Ovary (tissue), 10 donors: ENCODE measurements at places on chromosomes 5 and 9. TPM values are rescaled to one million over a fixed set of nuclear protein-coding genes. Genes with fewer than 3 reads are reported as not detected.

DNA sequence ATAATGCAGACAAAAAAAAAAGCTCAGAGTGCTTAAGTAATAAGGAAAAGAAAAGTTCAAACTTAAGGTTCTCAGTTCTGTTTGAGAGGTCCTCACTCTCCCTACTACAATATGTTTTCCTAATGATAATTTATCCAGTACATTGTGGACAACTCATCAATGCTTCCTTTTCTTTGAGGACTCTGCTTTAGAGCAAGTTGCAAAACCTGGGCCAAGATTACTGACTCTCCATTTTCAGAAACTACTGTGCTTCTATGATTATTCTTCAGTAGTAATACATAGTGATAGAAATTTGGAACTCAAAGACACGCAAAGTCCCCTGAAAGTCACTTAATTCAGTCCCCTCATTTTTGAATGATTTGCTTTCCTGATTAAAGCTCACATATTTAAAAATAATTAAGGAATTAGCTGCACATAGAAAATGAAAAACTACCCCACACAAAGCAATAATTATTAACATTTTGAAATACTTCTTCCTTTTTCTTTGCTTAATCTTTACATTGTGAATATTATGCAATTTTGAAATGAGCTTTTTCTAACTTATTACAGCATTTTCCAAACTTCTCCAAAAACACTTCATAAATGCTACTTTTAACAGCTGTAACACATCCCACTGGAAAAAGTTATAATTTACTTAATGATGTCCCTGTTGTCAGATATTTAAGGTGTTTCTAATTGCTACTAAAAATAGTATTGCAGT lies 11.2 kb downstream of the CDKN2A start:
- no peaks in the 10 kb centered on the region for H3K36me3 ChIP-seq
- DNase-seq: no peak
- no peaks in the 10 kb centered on the region for H3K4me1 ChIP-seq
- no peak overlapping the region for H3K27ac ChIP-seq
- H3K27me3 ChIP-seq: no peaks in the 10 kb centered on the region

DNA sequence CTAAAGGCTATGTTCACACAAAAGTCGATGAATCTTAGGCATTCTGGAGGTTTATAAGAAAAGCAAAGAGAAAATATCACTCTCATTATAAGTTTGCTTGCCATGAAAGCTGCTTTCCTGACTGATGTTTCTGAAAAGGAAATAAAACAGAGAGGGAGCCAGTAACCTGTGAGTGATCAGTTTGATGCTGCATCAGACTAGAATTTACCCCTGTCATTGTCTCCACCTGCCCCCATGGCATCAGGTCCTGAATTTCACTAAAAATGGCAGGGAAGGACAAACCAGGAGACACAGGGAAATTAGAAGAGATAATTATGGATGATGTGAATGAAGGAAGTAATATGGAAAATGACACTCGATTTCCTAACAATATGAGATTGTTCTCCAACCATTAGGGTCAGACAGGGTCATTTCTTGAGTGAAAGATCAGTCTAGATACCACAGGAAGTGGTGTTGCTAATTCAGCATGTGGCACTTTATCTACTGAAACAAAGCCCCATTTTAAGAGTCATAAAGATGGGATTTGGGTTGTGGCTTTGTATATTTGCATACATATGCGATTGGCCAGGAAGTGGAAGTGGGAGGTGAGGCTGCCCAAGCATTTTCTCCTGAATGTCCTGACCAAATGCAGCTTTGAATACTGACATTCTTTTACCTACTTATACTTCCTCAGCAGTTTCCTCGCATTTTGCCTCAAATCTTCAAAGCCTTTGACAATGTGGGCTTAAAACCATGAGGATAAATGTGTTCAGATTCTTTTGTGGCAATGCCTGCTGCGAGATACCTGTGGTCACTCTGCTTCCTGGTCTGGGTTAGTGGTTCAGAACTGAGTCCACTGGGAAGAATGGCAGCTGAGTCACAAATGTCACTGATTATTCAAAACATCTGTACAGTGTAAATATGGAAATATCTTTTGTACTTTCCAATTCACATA lies 29.7 kb downstream of the MEGF10 start:
- no peak overlapping the region for H3K27ac ChIP-seq
- H3K36me3 ChIP-seq: no peaks in the 10 kb centered on the region
- H3K27me3 ChIP-seq: no peaks in the 10 kb centered on the region

DNA sequence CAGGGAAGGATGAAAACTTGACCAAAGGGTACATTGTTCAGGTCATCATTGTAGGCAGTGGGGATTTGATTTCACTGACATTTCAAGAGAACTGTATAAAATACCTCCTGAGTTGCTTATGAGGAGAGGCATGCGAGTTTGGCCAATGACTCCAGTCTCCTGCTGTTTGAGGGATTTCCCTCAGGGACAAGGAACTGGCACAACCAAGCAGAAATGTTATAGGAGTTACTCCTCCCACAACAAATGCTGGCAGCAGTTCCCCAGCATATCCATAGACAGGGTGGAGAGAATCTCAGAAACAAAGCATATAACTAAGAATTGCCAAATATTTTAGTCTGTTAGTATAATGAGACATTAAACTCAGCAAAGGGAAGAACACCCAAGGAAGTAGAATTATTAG lies 47.2 kb upstream of the FBXL7 start:
- DNase-seq: no peak
- H3K27ac ChIP-seq: no peak overlapping the region
- no peaks in the 10 kb centered on the region for H3K27me3 ChIP-seq
- H3K4me1 ChIP-seq: peaks cover 2% of the 10 kb centered on the region
- no peaks in the 10 kb centered on the region for H3K36me3 ChIP-seq
- no peak overlapping the region for H3K4me3 ChIP-seq

Gene IRGM
- polyA plus RNA-seq: 0.12 TPM

- DNase-seq: no peak
- H3K4me3 ChIP-seq: no peak overlapping the region
- no peaks in the 10 kb centered on the region for H3K27me3 ChIP-seq
- H3K27ac ChIP-seq: peak overlapping the region; percentile 69
- no peaks in the 10 kb centered on the region for H3K36me3 ChIP-seq
Observed at GRCh38 chr9:134863941-134864820, 16.4 kb upstream of the FCN2 start.

GRCh38 chr5:147240266-147240985 lies 5.6 kb downstream of the STK32A start:
- no peak overlapping the region for H3K27ac ChIP-seq
- H3K36me3 ChIP-seq: no peaks in the 10 kb centered on the region
- H3K4me1 ChIP-seq: peaks cover under 1% of the 10 kb centered on the region

Gene LRRTM2
- polyA plus RNA-seq: 0.07 TPM

Gene MEIKIN
- 0.29 TPM for polyA plus RNA-seq

DNA sequence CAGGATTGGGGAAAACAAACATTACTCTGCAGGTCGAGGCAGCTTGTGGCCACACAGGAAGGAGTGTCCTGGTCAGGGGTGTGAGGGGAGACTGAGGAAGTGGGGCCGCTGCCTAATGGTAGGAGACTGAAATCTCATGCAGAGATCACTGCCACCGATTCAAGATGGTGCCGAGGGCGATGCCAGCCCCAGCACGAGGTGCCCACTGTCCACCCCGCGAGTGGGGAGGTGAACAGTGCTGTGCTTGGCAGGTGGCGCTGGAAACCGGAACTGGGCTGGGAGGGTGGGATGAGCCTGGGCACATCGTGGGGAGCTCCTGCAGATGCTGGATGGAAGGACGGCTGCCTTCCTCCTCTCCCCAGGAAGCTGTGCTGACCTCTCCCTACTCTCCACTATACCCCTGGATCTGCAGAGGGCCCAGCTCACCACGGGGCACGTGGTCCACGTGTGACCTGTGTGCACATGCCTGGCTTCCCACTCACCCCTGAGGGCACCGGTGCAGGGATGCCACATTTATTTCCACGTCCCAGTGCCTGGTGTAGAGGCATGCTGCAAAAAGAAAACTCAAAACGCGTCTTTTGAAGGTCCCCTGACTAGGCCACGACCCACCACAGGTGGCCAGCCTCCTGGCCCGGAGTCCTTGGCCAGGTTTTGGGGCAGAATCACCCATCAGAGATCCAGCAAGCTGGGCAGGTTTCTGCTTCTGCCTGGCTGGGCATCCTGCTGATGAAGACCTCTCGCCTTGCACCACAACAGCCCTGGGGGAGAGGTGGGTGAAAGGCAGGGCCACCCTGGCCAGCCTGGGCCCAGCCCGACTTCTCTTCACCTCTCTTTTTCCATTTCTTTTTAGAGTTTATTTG lies 71.7 kb upstream of the FCN1 start:
- H3K36me3 ChIP-seq: no peaks in the 10 kb centered on the region
- H3K27me3 ChIP-seq: no peaks in the 10 kb centered on the region
- DNase-seq: no peak
- H3K27ac ChIP-seq: no peak overlapping the region

Gene PRDM9
- not detected for polyA plus RNA-seq

Gene PCDHGC5
- polyA plus RNA-seq: 0.48 TPM

DNA sequence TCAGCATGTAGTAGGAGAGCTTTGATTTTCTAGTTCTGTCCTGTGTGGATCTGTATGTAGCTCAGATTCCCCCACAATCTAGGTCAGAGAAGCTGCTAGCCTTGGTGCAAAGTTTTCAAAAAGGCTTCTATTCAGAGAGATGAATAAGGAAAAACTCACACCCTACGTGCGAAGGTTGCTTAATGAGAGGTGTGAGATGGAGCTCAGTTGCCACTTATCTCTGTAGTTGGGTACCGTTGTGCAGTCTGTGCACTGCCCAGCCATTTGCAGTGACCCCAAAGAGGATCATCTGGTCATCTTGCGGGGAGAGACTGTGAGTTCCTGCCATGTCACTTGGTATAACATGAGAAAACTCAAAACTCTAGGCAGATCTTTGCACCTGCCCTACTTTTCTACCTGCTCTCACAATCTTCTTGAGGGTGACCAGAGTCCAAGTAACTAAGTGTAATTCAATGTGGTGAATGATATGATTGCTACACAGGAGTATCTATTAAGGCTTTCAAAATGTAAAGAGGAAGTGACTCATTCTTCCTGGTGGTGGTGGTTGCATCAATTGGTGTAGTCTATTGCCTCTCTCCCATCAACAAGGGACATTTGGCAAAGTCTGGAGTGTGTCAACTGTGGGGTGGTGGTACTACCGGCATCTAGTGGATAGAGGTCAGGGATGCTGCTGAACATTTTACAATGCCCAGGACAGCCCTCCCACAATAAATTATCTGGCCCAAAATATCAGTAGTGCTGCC lies 65.2 kb downstream of the TMC1 start:
- H3K27me3 ChIP-seq: no peaks in the 10 kb centered on the region
- H3K27ac ChIP-seq: no peak overlapping the region
- DNase-seq: no peak
- H3K4me1 ChIP-seq: no peaks in the 10 kb centered on the region
- no peaks in the 10 kb centered on the region for H3K36me3 ChIP-seq
